ENCODE measurements at places on chromosomes 7 and 10. TPM values are rescaled to one million over a fixed set of nuclear protein-coding genes. Genes with fewer than 3 reads are reported as not detected.

The RAPGEF5 gene
- total RNA-seq: 1.3 TPM

The DPP6 gene
- not detected for total RNA-seq

The PHTF2 gene
- total RNA-seq: 34.2 TPM

The ARID5B gene
- total RNA-seq: 105 TPM

The STEAP1 gene
- 63.1 TPM for total RNA-seq

The CALHM1 gene
- total RNA-seq: not detected

The ZNF107 gene
- 1.3 TPM for total RNA-seq

The GTPBP10 gene
- 26.8 TPM for total RNA-seq

The CAMK2B gene
- 0.15 TPM for total RNA-seq

The SNCG gene
- total RNA-seq: 8.8 TPM

The MNX1 gene
- not detected for total RNA-seq

The KIF5B gene
- total RNA-seq: 145 TPM

The PIP gene
- total RNA-seq: not detected

The HTR7 gene
- total RNA-seq: 0.83 TPM

The MRLN gene
- total RNA-seq: not detected

The PROSER2 gene
- 2.0 TPM for total RNA-seq

The HOXA9 gene
- 0.15 TPM for total RNA-seq

Measured in smooth muscle cell of trachea (primary cell).